ENCODE measurements at places on chromosomes 4 and X.

DNA sequence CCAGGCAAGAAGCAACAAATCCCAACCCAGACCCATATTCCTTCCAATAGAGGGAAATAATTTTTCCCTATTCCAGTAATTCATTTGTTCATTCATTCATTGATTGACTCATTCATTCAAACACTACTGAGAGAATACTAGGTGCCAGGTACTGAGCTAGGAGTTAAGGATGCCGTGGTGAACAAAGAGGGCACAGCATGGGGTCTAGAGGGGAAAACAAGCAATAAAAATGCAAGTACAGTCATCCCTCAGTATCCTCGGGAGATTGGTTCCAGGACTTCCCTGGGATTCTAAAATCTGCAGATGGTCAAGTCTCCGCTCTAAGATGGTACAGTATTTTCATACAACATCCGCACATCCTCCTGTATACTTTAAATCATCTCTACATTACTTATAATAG is 18.7 kb downstream of the RASGEF1B start:
- no peak for DNase-seq

GRCh38 chr4:47465004-47465403 is 1.5 kb upstream of the COMMD8 start:
- no peak for DNase-seq

GRCh38 chr4:83118869-83119268 is 4.3 kb upstream of the PLAC8 start:
- no peak for DNase-seq

- no peak for DNase-seq
Observed at GRCh38 chr4:185247151-185247550, 37.8 kb downstream of the SNX25 start.

- no peak for DNase-seq
Observed at GRCh38 chrX:72121383-72121782, 10.3 kb downstream of the RTL5 start.

DNA sequence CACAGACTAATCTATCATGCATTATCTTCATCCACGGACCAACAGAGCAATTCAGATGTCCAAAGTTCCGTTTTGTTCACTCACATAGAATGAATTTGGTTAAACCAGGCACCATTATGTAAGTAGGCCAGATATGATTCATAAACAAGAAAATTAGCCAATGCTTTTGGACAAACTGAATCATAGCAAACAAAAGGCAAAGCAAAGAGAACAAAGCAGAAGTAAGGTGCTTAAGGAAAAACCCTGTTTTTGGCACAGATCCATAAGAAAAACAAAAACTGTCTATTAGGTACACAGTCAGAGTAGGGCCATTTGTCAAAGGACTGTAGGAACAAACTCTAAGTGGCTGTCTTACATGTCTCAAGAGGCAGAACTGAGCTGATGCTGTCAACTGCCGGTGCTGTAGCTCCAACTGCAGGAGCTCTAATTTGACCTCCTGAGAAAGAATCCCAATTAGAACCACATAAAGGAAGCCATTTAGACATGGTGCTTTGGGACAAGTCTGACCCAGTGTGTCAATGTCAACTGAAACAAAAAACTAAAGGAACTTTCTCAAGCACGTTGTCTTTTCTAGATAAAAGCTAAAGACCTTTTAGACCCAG is 146.7 kb downstream of the COL25A1 start:
- DNase-seq = no peak

- no peak for DNase-seq
Observed at GRCh38 chr4:84927428-84927827, 39.1 kb downstream of the WDFY3 start.

DNA sequence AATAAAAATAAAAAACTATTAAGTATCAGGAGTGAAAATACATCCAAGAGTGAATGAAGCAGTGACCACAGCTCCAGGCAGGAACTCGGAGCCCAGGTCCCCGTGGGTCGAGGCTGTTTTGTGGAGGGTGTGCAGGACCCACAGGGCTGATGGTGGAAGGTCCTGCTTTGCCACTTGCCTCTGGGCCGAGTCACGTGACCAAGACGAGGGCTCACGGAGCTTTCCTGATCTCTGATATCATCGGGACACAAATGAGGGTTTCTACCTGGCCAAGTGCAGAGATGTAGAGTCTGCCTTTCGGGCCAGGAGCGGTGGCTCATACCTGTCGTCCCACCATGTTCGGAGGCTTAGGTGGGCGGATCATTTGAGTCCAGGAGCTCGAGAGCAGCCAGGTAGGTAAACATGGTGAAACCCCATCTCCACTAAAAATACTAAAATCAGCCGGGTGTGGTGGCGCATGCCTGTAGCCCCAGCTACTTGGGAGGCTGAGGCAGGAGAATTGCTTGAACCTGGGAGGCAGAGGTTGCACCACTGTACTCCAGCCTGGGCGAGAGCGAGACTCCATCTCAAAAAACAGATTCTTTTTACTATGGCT is 7.2 kb downstream of the SLC25A6 start:
- no peak for DNase-seq

DNA sequence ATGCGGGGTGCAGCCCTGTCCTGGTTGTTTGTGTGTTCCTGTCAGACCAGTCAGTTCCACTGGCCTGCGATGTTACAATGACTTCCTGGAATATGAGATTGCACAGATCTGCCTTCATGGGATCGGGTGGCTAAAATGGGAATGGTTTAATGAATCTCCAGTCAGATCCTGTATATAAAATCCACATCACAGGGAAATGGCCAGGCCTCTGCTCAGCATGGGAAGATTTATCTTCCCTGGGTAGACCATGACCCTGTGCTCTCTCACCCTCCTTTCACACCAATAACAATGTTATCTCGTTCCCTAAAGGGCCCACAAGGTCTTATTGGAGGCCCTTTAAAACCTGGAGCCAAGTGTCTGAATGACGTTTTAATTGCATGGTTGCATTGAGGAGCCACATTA is 307.4 kb downstream of the RAB28 start:
- DNase-seq = peak; percentile 19

DNA sequence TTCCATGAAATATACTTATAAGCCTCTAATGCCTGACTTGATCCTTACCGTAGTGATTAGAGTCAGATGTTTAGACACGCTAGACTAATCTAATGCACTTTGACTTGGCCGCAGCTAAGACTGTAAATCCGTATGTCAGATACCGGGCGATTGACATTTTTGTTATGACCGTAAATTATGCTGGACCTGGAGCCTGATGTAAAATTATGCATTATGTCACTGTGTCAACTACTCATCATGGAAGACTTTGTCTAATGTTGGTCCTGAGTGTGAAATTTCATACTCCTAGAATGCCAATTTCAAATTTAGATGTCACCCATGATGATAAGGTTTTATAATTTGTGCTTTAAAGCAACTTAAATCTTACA is 123.6 kb upstream of the LIMCH1 start:
- DNase-seq = no peak

DNA sequence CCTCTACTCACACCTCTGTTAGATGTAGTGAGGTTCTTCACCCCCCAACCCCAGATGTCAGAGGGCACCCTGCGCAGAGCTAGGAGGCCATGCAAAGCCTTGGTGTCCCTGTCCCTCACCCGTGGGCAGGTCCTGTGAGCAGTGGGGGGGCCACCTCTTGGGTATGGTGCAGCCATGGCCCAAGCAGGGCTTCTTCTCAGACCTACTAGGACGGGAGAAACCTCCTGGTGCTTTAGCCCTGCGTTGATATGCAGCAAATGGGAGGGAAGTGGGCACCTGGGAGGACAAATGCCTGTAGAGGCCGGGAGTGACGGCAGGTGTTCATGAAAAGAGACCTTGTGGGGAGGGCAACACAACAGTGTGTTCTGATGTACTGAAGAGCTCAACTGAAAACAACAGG is 38.5 kb upstream of the MSANTD1 start:
- no peak for DNase-seq

DNA sequence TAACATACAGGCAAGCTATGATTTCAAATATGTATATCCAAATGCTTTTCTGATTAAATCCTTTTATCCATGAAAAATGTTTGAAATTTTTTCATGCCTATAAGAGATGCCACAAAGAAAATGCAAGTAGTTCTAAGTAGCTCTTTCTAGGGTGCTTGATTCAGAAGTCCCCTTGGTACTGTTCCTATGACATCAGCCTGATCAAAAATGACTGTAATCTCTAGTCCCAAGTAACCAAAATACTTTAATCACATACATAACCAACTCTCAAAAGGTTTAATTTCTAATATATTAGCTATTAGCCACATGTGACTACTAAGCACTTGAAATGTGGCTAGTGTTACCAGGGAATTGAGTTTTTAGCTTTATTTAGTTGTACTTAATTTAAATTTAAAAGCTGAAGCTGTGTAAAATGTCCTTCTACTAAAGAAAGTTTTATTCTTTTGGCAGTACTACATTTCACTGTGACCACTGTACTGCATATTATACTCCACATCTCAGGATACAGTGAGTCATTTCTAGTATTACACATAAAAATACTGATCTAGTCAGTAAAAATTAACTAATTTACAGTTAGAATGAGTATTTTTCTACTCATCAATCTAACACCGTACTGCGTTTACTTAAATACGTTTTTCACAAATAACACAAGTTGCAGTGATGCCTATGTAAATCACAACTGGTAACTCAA is 33.9 kb downstream of the FBXW7 start:
- DNase-seq = no peak

DNA sequence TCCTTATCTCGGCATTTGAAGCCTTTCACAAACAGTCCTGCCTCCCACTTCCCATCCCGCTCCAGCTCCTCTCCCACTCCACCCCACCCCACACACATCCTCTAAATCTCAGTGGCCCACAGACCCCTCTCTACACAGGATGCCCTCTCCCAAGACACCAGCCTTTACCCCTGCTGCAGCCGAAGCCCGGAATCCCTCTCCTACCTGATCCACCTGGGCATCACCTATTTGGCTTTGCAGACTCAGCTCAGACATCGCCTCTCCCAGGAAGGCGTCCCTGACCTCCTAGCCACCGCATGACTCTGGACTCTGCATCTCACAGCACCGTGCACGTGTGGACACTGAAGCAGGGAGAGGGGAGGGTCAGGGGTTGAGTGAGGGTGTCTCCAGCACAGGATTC is 11.5 kb downstream of the PPP2R2C start:
- no peak for DNase-seq

DNA sequence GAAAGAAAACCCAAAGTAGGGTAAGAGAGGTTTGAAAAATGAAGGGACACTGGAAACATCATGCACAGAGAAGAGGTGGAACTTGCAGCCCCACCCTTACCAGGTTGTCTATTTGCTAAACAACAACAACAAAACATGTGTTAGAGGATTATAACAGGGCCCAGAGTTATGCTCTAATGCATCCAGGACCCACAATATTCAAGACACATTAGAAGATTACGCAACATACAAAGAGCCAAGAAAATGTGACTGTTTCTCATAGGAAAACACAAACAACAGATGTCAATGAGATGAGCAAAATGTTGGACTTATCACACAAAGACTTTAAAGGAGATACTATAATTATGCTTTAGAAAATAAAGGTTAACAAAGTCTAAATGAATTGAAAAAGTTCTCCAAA is 128.5 kb downstream of the LRBA start:
- no peak for DNase-seq

DNA sequence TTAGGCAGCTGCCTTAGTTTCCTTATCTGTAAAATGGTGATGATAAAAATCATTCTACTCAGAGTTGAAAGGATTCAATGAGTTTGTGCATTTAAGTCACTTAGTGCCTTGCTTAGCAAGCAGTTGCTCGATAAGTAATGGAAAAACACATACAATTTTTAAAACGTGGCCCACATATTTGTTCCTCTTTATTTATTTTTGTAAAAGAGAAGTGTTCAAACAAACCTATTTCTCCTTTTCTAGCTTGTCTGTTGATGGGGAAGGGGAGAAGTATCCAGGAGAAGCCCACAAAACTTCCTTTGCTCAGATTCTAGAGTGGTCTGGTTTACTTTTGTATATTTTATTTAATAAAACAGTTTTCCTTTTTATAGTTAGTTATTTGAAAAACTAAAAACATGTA is 3.3 kb upstream of the HPGDS start:
- no peak for DNase-seq

- peak; percentile 91 for DNase-seq
Observed at GRCh38 chr4:13544606-13545393, 492 bp upstream of the NKX3-2 start.

DNA sequence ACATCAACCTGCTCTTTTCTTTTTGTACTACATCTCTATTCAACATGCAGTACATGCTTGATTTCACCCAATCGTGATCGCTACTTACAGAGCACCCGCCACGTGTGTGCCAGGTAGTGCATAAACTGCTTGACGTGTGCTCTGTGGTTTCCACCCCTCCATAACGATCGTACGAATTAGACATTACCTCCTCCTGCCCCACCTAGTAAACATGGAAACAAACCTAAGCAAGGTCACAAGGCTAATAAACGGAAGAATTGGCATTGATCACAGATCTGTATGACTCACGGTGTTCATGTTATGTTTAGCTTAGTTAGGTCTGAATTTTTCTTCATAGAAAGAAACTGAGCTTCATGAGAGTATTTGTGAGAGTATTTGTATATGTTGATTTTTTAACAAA is 64.1 kb downstream of the STX18 start:
- DNase-seq = no peak

DNA sequence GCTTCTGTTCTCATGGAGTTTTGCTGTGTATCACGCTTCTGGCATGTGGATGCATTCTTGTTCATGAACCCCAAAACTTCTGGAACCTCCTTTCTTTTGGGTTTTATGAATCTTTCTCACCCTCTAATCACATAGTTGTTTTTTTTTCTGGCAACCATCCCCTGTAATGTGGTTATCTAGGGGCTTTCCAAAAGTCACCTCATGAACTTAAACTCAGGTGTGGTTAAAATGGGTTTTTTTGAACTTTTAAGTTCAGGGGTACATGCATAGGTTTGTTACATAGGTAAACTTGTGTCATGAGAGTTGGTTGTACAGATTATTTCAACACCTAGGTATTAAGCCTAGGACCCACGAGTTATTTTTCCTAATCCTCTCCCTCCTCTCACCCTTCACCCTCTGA is 1099.4 kb upstream of the SLIT2 start:
- DNase-seq = no peak

GRCh38 chr4:57193209-57193810 is 83.1 kb upstream of the IGFBP7 start:
- no peak for DNase-seq

DNA sequence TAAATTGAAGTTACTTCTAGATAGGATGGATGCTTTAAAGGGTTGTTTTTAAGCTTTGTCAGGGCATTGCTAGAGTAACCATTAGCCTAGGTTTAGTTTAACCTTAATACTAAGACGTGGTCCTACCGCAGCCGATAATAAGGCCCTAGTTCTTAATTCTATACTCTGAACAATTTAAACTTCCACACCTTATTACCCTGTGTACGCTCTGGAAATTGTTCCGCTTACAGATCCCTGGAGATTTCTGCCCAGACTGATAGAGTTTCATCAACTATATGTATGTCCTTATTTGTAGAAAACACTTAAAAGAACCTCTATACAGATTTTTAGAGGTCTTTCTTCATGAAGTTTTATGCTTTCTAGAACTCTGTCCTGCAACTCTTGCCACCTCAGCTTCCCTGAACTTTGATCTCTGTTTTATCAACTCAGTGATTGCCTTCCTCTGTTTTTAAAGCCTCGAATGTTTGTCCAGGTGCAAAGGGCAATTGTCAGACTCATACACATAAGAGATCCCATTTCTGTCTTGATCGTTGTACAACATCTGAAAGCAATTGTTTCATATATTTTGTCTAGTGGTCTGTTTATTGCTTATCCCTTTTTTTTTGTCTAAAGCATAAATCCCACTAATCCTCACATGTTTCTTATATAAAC is 71.1 kb upstream of the VCX start:
- no peak for DNase-seq

- DNase-seq = no peak
Observed at GRCh38 chr4:121112530-121112929, 40.2 kb upstream of the NDNF start.

- no peak for DNase-seq
Observed at GRCh38 chr4:168514249-168514852, 17.5 kb downstream of the PALLD start.

Data from HEK293T (cell line).